ENCODE measurements at places on chromosomes 12 and 14.

- DNase-seq, result no peak
Observed at GRCh38 chr12:19150273-19150900, 20.9 kb downstream of the PLEKHA5 start.

GRCh38 chr14:59150990-59151389 lies 37.5 kb upstream of the DAAM1 start:
- DNase-seq, result no peak

DNA sequence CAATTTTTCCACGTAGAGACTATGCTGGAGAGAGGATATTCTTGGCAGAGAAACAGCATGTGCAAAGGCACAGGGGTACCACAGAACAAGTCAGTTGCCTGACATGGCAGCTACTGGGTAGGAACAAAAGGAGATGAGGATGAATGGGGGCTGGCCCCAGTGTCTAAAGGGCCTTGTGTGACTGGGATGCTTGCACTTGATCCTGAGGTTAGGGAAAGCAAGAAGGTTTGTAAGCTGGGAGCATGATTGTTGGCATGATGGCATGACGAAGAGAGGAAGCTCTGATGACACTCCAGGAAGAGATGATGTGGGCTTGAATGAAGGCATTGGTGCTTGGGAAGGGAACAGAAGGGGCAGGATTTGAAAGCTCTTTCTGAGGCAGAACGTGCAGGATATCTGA lies 139.1 kb downstream of the ZFP36L1 start:
- DNase-seq, result no peak

DNA sequence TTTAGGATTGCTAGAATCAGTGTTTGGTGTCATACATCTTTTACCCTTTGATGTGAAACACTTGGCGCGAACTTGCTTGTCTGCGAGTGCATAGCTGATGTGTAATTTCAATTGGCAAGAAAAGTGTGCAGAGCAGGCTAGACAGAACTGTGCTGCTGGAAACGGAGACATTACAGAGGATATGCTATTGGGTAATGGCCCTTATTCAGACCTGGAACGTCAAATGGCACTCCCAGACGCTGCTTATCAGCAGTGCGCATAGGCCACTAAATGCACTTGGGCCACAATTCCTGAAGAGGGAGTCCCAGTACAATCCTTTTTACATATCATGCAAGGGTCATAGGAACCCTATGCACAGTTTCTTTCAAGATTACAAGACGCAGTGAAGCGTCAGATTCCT lies 15.7 kb upstream of the SLC10A1 start:
- no peak for DNase-seq

DNA sequence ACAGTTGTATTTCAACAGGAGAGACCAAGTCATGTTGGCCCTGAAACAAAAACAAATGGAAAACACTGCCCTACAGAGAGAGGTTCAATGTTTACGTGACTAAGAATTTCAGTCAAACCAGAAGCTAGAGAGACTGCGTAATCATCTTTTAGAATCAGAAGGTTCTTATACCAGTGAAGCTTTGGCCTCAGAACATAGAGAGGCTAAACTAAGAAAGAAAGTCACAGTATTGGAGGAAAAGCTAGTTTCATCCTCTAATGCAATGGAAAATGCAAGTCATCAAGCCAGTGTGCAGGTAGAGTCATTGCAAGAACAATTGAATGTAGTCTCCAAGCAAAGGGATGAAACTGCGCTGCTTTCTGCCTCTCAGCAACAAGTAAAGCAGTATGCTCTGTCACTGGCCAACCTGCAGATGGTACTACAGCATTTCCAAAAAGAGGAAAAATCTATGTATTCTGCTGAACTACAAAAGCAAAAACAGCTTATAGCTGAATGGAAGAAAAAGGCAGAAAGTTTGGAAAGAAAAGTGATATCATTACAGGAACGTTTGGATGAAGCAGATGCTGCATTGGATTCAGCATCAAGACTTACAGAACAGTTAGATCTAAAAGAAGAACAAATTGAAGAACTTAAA lies 32.5 kb upstream of the NUAK1 start:
- DNase-seq, result no peak

DNA sequence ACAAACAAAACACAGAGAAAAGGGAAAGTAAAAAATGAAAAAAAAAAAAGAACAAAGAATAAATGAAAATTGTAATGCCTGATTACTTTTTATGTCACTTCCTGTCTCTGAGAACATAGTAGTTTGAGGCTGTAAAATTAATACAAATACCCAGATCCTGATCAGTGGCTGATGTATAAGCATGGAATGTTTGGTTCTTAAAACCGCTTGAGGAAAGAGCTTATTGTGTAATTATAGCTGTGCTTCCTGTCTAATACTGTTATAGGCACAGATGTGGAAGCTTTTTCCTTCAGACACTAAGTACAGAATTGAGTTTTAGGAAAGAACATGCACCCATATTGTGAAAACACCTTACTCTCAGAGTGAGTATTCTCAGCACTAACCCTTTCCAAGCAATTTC lies 86.9 kb downstream of the AVPR1A start:
- DNase-seq, result no peak

DNA sequence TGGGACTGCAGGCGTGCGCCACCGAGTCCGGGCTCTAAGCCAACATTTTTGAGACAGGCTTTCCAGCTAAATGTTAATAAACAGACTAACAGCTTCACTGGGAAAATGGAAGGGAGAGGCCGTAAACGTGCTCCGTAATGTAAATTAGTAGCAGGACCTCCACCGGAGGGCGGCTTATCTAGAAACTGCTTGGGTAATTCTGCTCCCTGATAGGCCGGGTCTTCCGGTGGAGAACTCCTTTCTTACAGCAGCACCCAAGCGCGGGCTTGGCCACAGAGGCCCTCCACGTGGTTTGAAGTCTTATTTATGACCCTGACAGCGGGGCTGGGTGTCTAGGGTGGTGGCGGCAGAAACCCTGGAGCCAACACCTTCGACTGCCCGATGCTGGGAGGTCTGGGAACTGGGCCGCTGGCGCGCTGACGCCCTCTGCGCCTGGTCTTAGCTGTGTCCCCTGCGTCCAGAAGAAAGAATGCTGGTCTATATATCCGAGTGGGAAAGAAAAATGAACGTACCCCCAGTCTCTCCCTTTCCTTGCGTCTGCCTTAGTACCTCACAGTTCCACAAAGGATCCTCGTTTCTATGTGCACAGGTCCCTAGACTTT lies 1.7 kb downstream of the DPPA3 start:
- DNase-seq, result no peak

DNA sequence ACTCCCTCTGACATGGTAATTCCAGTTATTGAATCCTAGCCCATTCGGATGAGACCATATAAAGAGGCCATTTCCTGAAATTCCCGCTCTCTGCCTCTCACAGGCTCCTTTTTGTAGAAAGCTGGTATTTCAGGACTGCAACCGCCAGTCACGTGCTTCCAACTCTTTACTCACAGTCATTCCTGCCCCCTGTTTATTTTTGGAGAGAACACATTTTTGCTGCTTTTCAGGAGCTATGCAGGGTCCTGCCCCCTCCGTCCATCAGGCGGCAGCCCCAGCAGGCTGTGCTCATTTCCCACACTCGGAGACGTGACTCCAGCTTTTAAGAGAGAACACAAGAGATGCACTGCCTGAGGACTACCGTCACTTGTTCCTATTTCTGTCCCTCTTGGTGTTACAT lies 26.8 kb downstream of the IFT43 start:
- DNase-seq, result no peak

- DNase-seq, result no peak
Observed at GRCh38 chr14:72651714-72652113, 242.2 kb downstream of the DPF3 start.

- no peak for DNase-seq
Observed at GRCh38 chr14:55220230-55220629, 28.8 kb upstream of the DLGAP5 start.

- no peak for DNase-seq
Observed at GRCh38 chr12:115306380-115306779, 622.4 kb upstream of the TBX3 start.

GRCh38 chr12:4327293-4327692 lies 6.3 kb downstream of the TIGAR start:
- no peak for DNase-seq

- DNase-seq, result peak; percentile 58
Observed at GRCh38 chr12:57237932-57238853, 8.7 kb downstream of the SHMT2 start.

GRCh38 chr14:99322731-99323599 lies 51.0 kb upstream of the BCL11B start:
- no peak for DNase-seq

DNA sequence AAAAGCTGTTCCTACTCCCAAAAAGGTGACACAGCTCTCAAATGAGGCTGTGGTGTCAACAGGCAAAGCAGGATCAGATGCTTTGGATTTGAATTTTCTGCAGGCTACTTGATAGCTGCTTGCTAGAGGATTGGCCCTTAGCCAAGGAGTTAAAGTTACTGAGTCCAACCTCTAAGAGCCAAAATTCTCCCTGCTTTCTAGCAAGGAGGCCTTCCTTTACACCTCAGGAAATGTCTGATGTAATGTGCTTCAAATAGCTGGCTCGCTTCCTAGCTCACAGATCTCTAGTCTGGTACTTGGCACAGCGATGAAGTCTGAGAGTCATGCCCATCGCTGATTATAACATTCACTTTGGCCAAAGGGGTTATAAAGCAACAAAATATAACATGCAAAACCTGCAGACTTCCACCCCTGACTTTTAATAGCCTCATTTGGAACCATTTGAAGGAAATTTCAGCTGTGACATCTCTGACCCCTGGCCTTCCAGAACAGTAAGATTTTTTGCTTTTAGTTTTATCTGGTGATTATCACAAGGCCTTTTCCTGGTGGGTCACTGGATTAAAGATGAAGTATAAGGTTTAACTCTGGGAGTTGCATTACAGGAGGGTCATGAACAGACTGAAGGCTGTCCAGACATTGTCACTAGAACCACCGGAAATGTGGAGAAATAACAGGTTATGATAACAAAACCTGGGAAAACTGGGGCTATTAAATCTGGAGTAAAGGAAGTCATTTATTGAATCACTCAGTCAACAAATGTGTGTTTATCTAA lies 189.7 kb downstream of the EPS8 start:
- no peak for DNase-seq

DNA sequence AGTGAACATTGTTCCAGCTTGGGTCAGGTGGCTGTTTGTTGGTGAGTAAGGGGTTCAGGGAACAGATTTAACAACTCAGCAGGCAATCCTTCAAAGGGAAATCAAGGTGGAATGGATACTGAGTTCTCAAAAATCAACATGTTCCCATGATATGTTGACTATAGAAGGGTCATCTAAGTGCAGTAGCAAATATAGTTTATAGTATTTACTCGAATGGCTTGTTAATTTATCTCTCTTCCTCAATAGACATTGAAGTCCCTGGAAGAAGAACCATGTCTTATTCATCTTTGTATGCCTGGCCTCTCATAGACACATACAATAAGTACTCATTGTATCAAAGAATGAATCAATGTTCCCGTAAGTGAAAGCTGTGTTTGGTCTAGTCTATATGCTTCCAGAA lies 24.5 kb upstream of the DUSP6 start:
- DNase-seq, result no peak

DNA sequence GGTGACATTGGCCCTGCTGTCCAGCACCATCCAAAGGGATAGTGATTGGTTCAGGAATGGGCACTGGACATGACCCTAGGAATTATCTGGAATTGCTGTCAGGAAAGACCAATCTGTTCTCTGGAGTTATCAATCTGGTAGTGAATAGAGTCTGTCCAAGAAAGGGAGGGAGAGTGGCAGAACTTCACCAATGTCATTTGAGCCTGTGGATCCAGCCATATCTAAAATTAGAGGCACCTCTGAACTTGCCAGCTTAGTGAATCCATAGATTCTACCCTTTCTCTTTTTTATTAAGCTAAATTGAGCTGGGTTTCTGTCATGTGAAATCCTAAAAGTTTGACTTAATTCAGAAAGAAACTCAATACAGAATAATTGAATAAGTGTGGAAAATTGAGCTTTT lies 93.9 kb downstream of the NKX2-1 start:
- no peak for DNase-seq

DNA sequence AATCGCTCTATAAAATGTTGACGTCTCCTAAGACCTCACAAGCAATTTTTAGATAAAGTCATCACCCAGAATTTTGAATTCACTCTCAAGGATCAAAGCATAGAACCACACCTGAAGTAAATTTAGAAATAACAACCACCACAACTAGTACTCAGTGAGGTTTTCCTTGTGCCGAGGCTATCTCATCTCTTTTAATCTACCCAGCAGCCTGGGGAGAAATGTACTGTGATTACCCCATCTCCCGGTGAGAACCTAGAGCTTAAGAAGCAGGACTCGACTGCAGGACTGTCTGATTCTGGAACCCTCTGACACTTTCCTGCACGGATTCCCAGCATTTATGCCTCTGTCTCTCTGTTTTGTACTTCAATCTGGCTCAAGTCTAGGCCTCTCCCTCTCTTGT lies 180.9 kb upstream of the PLXNC1 start:
- no peak for DNase-seq

- no peak for DNase-seq
Observed at GRCh38 chr12:9064815-9065606, 50.7 kb downstream of the A2M start.

- DNase-seq, result no peak
Observed at GRCh38 chr12:31297572-31298514, 28.1 kb downstream of the SINHCAF start.

DNA sequence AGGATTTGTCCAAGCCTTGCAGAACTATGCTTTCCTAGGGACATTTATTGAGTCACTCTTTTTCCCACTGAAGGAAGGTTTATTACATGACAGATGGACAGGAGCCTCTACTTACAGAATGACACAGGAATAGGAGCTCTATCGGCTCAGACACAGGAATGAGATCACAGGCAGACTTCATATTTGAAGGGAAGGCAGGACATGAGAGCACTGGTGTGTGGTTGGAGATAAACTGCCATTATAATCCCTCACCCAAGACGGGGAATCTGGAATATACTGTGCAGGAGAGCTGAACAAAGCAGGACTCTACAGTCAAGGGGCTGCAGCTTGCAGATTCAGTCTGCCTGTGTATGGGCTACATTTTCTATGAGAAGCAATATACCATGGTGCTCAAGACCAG lies 26.8 kb upstream of the IL22 start:
- DNase-seq, result no peak

DNA sequence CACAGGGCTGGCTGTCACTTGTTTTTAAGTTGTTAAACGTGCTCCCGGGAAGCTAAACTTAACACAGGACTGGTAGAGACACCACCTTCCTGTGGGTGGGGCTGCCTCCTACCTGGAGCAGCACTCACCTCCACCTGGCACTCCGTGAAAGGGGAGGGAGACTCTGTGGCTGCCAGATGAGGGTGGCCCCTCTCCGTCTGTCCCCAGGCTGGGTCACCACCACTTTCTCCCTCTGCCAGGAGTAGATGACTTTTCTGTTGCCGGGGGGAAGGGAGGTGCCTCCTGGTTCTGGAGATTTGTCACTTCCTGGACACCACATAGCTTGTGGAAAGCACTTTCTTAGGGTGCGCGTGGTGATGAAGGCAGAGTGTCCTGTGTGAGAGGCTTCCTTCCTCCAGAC lies 81.3 kb downstream of the WDR20 start:
- DNase-seq, result no peak
